ENCODE measurements at places on chromosomes 4 and X.

GRCh38 chr4:73710094-73710493 is 30.3 kb upstream of the CXCL8 start:
- no peak for DNase-seq

GRCh38 chr4:40246011-40246900 is 49.4 kb downstream of the RHOH start:
- no peak for DNase-seq

DNA sequence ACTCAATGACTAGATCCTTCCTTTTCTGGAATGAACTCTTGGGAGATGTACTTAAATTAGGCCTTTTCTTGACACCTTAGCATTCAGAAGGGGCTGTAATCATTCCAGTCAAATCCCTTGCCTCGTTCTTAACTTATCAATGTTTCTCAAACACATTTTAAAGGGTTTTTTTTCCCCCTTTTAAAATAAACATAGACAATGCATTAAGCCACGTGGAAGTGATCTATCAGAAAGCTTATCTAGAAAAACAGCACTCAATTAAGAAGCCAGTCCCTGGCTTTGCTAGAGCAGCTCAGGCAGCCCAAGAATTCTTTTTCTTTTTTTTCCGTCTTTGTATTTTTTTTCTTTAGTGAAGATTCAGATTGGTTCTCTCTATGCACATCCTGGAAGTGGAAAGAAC is 118.2 kb downstream of the PCDH7 start:
- DNase-seq: no peak

- DNase-seq: no peak
Measured at GRCh38 chr4:9994246-9994847, 26.9 kb downstream of the SLC2A9 start.

DNA sequence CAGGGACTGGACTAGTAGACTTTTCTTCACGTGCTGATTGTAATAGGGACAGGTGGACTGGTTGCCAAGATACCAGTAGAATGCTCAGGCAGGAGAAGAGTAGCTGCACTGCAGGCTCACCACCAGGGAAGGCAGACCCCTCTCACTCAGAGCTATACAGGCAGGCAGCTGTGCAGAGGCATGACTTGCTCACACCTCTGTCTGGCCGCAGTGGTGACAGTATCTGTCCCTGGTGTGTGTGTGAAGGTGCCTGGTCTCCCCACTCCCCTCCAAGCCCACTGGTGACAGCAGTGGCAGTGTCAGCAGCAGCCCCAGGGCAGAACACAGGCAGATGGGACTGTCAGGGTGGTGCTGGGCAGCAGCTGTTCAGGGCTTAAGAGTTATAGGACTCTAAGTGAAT is 140.7 kb downstream of the RPS6KA6 start:
- no peak for DNase-seq

- no peak for DNase-seq
Measured at GRCh38 chrX:144494074-144494473, 610.2 kb downstream of the UBE2NL start.

DNA sequence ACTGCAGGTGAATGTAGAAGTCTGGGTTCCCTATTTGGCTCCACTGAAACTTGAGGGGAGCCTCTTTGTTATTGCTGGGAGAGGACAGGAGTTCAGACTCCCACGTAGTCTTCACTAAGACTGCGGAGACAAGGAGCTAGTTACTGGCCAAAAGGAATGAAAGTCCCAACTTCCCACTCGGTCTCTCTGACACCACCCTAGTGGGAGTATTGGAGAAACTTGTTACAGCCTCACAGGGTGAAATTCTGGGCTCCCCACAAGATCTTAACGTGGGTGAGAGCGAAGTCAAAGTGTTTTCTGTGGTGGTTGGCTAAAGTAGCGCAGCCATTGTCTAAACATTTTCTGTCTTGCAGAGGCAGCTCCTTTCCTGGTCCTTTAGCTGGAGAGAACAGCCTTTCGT is 13.5 kb downstream of the MYOZ2 start:
- DNase-seq: no peak

DNA sequence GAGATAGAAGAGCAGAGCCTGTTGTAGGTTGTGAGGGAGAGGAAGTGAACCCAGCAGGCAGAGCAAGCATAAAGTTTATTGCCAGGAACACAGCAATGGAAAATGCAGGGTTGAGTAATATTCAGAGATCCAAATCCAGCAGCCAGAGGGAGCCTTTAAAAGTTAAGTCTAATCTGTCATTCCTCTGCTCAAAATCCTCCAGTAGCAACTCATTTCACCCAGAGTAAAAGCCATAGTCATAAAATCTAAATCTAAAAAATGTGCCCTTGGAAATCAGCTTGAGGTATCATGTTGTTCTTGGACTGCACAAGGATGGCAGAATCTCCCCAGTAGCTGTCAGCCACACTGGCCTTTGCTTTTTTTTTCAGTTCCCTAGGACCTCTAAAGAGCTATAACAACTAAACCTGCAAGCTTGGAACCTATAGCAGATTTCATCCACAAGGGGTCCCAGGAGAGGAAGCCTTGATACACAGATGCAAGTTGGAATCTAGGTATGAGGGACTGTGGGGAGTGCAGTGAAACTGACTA is 62.9 kb upstream of the FRAS1 start:
- peak; percentile 77 for DNase-seq

DNA sequence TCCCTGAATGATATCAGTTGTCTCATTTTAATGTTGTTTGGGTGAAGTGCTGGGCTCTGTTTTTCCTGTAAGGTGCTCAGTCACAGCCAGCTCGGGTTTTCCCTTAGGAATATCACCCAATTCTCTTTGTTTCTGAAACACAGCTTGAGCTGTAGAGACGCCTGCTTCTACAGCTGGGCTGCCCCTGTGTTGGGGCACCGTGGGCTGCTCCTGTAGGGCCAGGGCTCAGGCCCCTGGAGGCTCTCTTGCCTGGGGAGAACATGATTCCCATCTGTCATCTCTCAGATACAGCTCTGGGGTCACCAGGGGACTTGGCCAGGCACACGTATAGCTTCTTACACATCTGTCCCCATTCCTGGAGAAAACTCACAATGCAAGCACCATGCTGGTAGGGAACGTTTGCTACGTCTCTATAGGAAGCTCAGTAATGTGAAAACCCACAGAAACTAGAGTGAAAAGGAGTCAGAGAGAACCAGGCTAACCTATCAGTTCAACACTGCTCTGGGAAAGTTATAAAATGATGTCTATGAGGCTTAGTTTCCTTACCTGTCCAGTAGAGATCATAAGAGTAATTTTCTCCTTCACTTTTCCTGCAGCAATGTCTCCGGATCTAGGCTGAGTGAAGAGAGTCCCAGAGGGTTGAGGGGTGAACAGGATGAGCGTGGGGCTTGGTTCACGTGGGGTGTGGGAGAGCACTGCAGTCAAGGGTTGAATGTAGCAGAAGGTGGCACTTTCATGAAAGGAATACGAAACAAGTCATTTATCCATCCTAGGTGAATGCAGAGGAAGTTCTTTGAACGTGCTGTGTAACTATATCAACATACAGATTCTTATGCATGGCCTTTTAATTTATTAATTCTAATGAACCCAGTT is 14.5 kb downstream of the FHDC1 start:
- no peak for DNase-seq

- DNase-seq: no peak
Measured at GRCh38 chr4:168622600-168622999, 125.7 kb downstream of the PALLD start.

GRCh38 chr4:138438608-138439007 is 196.5 kb upstream of the SLC7A11 start:
- no peak for DNase-seq

- DNase-seq: no peak
Measured at GRCh38 chr4:38819569-38819968, 15.0 kb upstream of the TLR1 start.

GRCh38 chr4:89704651-89705395 is 132.1 kb downstream of the SNCA start:
- no peak for DNase-seq

DNA sequence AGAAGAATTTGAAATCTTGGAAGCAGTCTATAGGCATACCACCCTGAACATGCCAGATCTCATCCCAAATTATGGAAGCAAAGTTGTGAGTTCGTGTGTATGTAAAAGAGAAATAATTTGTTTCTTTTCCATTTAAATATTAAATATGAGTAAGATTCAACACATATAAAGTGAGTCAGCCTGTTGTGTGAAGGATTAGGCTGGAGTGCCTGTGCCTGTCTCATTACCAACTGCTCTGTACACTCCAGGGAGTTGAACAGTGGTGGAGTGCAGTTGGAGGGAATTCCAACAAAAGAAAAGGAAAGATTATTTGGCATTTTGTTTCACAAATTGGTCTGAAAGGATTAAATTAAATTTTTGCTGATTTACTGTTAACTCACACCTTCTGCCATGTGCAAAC is 435.6 kb downstream of the FAT4 start:
- DNase-seq: no peak

DNA sequence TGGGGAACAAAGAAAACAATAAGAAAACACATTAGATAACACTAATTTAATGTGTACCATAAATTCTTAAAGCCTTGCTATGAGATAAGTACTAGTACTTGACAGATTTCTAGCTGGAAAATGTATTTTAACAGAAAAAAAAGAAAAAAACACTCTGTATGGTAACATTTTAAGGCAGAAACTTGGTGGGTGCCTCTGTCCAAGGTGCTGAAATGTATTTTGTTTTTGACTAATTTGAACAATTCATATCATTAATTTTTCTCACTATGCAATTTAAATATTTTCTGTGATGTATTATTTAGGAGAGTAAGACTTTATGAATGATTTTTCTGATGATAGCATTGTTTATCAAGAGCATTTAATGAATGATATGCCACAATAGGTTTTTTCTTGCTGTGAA is 107.5 kb downstream of the GABRG1 start:
- peak; percentile 34 for DNase-seq

GRCh38 chrX:14173873-14174272 is 144.2 kb upstream of the GEMIN8 start:
- no peak for DNase-seq

- no peak for DNase-seq
Measured at GRCh38 chrX:55787063-55787462, 69.5 kb downstream of the RRAGB start.

- DNase-seq: peak; percentile 62
Measured at GRCh38 chrX:134171661-134172587, 65.1 kb upstream of the CCDC160 start.

DNA sequence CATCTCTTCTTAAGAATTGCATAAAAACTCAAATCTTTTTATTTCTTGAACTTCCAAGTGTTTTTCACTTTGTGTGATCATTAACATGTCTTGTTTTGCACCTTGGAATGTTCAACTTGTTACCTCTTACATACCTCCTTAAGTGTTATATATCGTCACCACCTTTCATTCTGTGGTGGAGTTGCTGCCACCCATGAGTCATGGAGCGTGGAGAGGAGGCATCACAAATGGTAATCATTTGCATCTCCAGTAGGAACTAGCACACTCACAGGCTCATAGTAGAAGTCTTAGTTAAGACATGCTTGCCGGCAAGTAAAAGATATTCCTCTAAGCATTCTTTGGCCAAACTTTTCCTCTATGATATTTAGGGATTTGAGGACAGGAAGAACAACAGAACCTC is 67.0 kb upstream of the VCX start:
- DNase-seq: no peak

- DNase-seq: no peak
Measured at GRCh38 chr4:128346054-128346716, 58.6 kb upstream of the PGRMC2 start.

DNA sequence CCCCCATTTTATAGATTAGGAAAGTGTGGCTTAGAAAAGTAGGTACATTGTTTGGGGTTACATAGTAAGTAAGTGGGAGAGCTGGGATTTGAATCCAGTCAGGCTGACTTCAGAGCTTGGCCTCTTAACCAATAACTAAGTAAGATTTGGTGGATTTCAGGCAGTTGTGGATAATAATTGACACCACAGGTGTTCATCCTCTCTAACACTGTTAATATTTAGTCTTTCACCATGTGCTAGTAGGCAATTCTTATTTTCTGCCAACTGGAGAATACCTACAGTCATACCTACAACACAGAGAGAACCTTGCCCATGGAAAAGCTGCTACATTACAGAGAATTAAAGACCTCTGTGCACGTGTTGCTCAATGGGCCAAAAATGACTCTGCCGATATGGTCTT is 89.5 kb downstream of the DIAPH2 start:
- DNase-seq: no peak

- DNase-seq: no peak
Measured at GRCh38 chr4:174435974-174436373, 86.3 kb downstream of the HPGD start.

DNA sequence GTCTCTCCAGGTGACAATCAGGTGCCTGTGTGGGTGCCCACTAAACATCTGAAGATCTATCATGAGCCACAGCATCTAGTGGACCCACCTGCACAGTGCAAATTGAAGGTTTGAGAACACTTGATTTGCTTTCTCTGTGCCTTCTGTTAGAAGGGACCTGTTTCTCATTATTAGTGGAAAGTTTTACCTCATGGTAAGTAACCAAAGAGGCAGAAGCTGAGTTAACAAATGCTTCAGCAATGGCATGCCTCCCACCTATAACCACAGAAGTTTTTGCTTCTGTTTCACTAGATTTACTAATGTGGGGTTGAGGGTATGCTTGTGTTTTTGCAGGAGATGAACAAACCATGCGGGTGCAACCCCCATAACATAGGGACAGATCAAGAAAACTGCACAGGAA is 297.4 kb upstream of the DKK2 start:
- DNase-seq: no peak

DNA sequence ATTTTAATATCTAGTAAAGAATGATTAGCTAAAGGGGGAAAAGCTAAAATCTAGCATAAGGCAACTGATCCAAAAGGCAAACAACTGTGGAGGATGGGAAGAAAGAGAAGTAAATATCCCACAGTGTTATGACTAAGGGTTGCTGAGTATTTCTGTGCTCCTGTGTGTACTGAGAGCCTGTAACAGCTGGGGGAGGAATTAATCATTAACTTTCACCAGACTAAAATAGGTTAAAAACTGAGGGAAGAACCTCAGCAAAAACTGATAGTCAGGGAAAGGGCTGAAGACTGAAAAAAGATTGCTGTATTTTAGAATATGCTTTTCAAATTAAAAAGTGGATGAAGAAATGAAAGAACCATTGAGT is 365.9 kb downstream of the CXXC4 start:
- no peak for DNase-seq

DNA sequence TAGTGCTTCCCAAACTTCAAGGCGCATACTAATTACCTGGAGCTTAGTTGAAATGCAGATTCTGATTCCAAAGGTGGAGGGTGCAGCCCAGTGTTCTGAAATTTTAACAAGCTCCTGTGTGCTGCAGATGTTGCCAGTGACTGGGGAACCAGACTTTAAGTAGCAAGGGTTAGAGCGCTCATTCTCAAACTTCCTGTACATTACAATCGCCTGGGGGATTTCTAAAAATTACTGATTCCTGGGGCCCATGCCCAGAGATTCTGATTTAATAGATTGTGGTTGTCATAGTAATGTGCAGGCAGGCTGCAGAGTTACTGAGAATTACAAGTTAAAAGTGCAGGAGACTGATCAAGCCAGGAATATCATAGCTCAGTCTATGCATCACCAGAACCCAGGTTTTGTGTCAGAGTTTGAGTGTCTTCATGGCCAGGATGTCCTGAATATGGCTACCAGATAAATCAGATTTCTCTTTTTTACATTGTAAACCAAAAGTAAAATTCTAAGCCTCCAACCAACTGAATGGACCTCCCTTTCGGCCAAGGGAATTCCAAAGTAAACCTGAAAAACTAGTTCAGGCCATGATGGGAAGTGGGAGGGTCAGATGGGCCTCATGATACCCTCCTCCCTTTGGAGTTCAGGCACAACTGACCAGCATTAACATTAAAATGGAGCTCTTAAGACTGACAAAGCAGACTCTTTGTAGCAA is 121.6 kb downstream of the ATXN3L start:
- no peak for DNase-seq
